ENCODE measurements at places on chromosomes 13 and 19. TPM values are rescaled to one million over a fixed set of nuclear protein-coding genes. Genes with fewer than 3 reads are reported as not detected.

The INSR gene
- total RNA-seq = 20.9 TPM

The PLK5 gene
- not detected for total RNA-seq

The TMPRSS9 gene
- total RNA-seq = not detected

The C19orf12 gene
- total RNA-seq = 34.0 TPM

The GAPDHS gene
- not detected for total RNA-seq

The HCST gene
- 1.4 TPM for total RNA-seq

The AMER2 gene
- total RNA-seq = not detected

The IGSF23 gene
- 0.26 TPM for total RNA-seq

The PALM gene
- total RNA-seq = 9.3 TPM

The C13orf46 gene
- total RNA-seq = 0.13 TPM

The BCAM gene
- total RNA-seq = 10.7 TPM

The DENND1C gene
- total RNA-seq = not detected

The ZNF829 gene
- 5.6 TPM for total RNA-seq

The ZNF177 gene
- total RNA-seq = 1.0 TPM

The CARM1 gene
- total RNA-seq = 38.8 TPM

The ODAD3 gene
- total RNA-seq = 0.32 TPM

The PSG11 gene
- total RNA-seq = 0.11 TPM

The LIG4 gene
- 8.5 TPM for total RNA-seq

The ICAM3 gene
- total RNA-seq = 5.4 TPM

The AZU1 gene
- not detected for total RNA-seq

The SIGLEC12 gene
- total RNA-seq = not detected

The ZNF835 gene
- total RNA-seq = 1.7 TPM

The PDE4A gene
- total RNA-seq = 5.3 TPM

The SPRY2 gene
- 7.7 TPM for total RNA-seq

The SBSN gene
- 2.5 TPM for total RNA-seq

The FUT3 gene
- total RNA-seq = not detected

The TMEM221 gene
- not detected for total RNA-seq

The SYCN gene
- not detected for total RNA-seq

The C3 gene
- 14.7 TPM for total RNA-seq

The PEG3 gene
- 5.9 TPM for total RNA-seq

The C19orf33 gene
- total RNA-seq = 1.6 TPM

The PLIN4 gene
- 0.11 TPM for total RNA-seq

The ZNF888 gene
- total RNA-seq = 3.9 TPM

The LRRC63 gene
- total RNA-seq = not detected

The LRG1 gene
- total RNA-seq = not detected

The ZNF417 gene
- total RNA-seq = 16.7 TPM

The SCEL gene
- total RNA-seq = not detected

The AP1M1 gene
- total RNA-seq = 75.0 TPM

Measured in articular chondrocyte of knee joint (primary cell).